Activated B cell treated with CpG ODN at 0.5 μM for 24 hours (primary cell): ENCODE measurements at places on chromosomes 2 and 18. TPM values are rescaled to one million over a fixed set of nuclear protein-coding genes. Genes with fewer than 3 reads are reported as not detected.

The MAL gene
- not detected in 2 replicates for total RNA-seq

The LPIN1 gene
- total RNA-seq: 59.1 and 74.3 TPM in 2 replicates

The TUBA4A gene
- total RNA-seq: 184 and 192 TPM in 2 replicates

The LRRC30 gene
- not detected in 2 replicates for total RNA-seq

The M1AP gene
- total RNA-seq: not detected in 2 replicates

GRCh38 chr18:23641937-23642666, 20.6 kb downstream of the ANKRD29 start:
- no peak for DNase-seq

DNA sequence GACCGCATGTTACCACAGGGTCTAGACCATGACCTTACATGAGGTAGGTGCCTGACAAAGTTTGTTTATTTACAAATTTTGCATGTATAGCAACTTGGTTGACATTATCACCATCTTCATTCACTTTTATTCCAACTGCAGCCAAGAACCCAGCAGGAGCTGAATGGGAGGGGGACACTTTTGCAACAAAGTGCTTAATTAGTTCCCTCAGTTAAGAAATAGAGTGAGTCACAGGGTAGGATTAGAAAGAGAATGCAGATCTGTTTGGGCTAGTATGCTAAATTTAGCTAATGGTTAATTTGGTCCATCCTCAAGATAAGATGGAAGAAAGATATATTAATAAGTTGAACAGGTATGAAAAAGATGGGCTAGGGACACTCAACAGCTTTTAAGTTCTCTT, 678.9 kb downstream of the ARHGAP15 start:
- no peak for DNase-seq

- no peak for DNase-seq
These were observed 308.9 kb downstream of the RND3 start for GRCh38 chr2:150178591-150178990.

DNA sequence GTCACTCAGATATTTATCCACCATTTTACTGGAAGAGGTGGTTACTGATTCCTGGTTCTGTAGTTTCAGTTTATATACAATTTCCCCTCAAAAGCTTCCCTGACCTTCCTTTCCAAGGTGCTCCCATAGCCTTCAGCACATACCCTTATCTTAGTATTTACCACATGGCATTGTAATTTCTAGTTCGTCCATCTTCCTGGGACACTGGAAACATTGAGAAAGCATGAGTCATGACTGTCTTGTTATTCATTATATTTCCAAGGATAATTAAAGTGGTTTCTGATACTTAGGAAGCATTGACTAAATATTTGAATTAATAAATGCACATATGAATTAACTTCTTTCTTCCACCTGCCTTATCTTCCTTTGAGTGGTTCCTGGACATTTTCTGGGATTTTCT, 203.8 kb downstream of the ETAA1 start:
- DNase-seq: no peak

- DNase-seq: no peak
These were observed 29.9 kb downstream of the HK2 start for GRCh38 chr2:74863802-74864248.

DNA sequence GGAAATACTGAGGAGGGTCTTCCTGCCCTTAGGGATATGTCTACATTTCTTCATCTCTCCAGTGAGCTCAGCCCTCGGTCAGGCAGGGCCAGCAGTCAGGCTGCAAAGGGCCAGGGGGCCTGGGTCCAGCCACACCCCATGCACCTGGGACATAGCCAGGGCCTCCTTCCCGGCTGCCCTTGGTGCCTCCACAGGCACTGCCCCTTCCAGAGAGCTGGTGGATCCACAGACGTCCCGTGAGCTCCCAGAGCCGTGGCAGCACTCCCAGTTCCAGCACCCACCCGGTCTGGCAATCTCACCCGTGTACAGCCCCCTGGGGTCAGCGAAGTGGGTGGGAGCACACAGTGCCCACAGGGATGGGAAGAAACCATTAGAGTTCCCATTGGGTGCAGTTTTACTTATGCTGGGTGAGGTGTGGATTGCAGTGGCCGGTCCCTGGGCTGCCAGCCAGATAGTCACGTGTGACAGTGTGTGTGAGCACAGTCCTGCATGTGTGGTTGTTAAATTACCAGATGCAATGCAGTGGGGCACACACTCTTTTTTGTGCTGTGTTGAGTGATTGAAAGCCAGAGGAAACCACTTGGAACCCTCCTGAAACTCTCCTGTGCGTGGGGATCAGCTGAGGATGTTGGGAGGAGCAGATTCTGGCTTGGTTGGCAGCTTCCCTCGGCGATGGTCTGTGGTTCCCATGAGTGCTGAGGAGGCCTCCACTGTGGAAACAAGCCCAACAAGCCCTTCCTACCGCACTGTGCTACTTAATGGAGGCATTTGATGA, 131.0 kb downstream of the SNTG2 start:
- DNase-seq: no peak

GRCh38 chr2:80238692-80239469, 65.7 kb downstream of the LRRTM1 start:
- DNase-seq: no peak

GRCh38 chr2:223052548-223053483, 826 bp downstream of the KCNE4 start:
- no peak for DNase-seq
